ENCODE measurements at places on chromosomes 5 and 9.

- DNase-seq = peak; percentile 40
Observed at GRCh38 chr9:15249042-15249818, 57.8 kb downstream of the TTC39B start.

GRCh38 chr9:86488794-86489193 lies 134.6 kb upstream of the TUT7 start:
- no peak for DNase-seq

GRCh38 chr5:75522025-75522424 lies 10.3 kb downstream of the POLK start:
- DNase-seq = no peak

DNA sequence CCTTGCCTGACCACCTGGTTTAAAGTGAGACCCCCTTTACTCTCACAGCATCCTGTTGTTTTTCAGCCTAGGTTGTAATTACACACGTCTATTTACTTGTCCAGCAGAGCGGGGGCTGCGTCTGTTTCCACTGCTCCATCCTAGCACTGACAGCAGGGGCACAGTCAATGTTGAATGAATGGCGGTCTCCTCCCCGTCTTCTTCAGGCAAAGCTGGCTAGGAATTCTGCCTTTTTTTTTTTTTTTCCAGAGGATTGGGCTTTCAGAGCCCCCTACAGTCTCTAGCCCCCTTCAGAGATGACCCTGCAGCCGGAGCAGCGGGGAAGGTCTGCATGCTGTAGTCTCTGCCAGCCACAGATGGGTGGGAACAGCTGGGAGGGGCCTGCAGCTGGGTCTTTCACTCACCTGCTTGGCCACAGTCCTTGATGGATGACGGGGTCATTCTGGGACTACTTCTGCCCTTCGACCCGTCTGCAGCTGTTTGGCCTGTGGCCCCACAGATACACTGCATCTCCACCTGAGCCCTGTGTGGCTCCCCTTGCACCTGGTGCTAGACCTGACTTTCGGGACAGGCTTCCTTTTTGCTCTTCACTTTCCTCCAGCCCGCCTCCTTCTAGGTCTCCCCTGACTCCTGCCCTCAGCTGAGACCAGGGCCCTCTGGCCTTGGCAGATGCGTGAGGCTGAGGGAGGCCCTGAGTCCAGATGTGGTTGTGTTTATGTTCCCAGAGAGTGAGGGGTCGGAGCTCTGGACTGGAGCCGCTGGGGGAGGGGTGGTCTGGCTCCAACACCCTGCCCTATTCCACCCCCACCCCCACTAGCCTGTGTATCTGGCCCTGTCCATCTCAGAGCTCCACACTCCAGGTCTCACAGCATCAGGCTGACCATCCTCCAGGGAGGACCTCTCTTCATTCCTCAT lies 8.0 kb downstream of the PITX1 start:
- no peak for DNase-seq

GRCh38 chr9:12819436-12820185 lies 44.8 kb downstream of the LURAP1L start:
- peak; percentile 9 for DNase-seq

- DNase-seq = no peak
Observed at GRCh38 chr9:95327239-95327865, 9.8 kb upstream of the FANCC start.

GRCh38 chr5:61811052-61811451 lies 479.0 kb downstream of the ZSWIM6 start:
- DNase-seq = no peak

- DNase-seq = no peak
Observed at GRCh38 chr9:16422114-16422513, 448.4 kb downstream of the BNC2 start.

DNA sequence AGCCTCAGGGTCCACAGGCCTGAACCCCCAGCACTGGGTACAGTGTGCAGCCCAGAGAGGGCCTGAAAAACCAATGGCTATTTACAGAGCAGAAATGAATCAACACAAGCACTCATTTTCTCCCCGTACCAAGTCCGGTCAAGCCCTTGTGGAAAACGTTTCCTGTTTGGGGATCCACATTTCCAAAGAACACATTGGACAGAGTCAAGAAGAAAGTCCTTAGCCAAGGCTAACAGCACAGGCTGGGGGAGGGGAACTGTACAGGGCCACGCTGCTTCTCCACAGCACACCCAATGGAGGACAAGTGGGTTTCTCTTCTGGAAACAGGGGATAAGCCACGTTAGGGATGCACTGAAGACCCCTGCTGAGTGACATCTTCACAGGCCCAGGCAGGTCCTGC lies 62.3 kb downstream of the NSUN2 start:
- no peak for DNase-seq

- DNase-seq = no peak
Observed at GRCh38 chr5:150073086-150073625, 13.2 kb downstream of the CSF1R start.

GRCh38 chr9:136855461-136856078 lies 3.4 kb downstream of the MAMDC4 start:
- DNase-seq = no peak

- no peak for DNase-seq
Observed at GRCh38 chr5:72377910-72378638, 57.9 kb downstream of the PTCD2 start.

- no peak for DNase-seq
Observed at GRCh38 chr9:123311250-123311752, 42.9 kb upstream of the STRBP start.

DNA sequence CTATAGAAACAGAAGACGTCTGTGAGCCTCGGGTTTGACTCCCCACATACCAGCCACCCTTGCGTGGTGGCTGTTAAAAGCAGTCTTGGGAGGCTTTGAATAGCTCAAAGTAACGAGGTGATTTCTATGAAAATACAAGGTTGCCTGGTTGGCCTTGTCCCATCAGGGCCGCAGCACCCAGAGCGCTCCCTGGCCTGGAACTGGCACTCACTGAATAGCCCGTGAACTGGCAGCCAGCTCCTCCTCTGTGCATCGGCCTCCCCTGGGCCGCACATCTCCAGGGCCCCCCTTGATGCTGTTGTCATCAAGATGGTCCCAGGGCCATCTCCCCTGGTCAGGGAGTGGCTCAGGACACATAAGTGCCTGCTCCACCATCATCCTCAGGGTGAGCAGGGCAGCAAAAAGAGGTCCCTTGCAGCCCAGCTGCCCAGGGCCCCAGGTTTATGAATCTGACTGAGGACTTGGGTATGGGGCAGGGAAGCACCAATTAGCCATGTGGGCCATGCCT lies 144.6 kb upstream of the PPP1R26 start:
- DNase-seq = no peak

- DNase-seq = no peak
Observed at GRCh38 chr5:73444499-73445438, 3.8 kb downstream of the FOXD1 start.

DNA sequence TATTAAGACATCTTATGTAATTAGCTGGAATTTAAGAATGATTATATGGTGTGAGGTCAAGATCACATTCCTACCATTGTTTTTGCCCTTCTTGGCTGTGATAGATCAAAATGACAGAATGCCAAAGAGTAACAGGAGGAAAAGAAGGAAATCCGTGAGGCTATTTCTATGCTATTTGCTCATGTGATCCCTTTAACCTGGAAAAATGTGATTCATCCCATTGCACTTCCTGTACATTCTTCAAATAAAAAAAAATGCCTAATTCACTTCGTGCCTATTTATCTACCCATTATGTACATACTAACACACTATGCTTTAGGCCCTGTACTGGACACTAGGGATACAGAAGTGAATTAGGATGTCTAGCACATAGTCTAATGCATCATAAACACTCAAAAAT lies 154.1 kb upstream of the PAPPA start:
- peak; percentile 32 for DNase-seq

DNA sequence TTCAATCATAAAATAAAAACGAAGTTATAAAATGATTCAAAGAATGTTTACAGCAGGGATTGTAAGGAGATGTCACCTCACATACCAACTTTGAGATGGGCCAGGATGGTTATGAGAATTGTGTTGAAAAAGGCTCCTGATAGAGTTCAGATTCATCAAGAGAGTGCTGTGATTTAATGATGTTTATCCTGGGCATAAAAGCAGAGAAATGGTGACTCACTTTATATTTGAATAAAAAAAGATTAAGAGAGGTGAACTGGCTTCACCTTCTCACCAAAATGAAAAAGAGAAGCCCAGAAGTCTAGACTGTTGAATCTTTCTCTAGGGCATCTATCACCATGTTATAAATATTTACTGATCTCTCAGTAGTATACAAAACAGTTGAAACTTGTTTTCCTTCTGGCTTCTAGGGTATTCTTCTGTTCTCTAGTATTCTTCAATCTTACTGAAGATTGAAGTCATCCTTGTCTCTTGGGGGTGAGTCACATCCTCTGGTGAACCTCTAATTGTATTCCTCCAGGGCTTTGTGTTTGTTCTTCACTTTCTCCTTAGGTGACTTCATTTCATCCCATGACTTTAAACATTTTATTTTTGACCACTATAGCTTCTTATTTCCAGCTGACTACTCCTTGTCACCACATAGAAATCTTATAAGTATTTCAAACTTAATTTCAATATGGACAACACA lies 1237.3 kb upstream of the C9orf72 start:
- DNase-seq = no peak

DNA sequence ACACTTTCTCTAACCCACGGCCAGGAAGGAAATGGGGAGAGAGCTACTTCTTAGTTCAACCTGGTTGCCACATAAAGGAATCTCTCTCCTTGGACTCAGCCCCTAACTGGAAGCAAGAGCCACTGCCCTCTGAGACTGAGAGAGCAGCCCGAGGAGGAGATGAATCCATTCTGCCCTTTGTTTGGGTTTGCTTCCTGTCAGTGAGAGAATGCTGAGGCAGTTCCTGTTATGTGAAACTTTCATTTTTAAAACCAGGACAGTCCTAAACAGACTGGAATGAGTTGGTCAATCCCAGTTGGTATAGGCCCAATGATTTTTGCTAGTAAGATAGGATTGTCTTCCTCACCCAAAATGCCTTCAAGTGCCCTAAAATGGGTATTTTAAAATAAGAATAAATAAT lies 205.1 kb downstream of the NTRK2 start:
- no peak for DNase-seq

DNA sequence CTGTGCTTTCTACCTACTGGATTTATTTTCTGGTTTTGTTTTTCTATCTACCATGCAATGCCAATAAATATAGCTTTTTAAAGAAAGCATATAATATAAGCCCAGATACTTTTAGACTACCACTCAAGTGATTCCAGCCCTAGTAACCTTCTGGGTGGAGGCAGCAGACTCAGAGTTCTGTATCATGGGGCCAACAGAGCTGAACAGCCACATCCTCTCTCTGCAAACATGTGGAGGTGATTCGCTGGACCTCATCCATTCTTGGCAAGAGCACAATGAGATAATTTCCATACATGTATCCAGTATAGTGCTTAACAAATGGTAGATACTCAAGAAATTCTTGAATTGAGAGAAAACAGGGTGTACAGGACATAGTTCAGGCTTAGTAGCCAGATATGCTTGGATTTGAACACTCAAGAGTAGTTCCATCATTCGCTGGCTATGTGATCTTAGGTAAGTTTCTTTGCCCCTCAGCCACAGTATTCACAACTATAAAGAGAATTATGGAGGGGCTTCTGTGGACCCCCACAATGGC lies 124.5 kb downstream of the ASTN2 start:
- no peak for DNase-seq

DNA sequence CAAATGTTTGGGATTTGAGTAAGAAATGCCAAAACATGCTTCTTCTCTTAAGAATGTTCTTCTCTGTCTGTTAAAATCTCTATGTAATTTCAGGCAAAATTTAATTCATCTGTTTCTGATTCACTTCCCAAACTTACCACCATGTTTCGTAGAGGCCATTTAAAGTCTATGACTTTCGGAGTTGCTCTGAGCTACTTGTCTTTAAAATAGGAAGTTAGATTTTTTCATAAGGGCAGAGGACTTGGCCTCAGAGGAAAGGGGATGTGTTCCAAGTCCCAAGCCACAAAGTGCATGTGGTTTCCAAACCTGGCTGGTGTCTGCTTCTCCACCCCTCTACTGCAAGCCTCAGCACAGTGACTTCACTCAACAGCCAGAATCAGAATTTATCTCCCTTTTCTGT lies 111.3 kb upstream of the ADRA1B start:
- no peak for DNase-seq

DNA sequence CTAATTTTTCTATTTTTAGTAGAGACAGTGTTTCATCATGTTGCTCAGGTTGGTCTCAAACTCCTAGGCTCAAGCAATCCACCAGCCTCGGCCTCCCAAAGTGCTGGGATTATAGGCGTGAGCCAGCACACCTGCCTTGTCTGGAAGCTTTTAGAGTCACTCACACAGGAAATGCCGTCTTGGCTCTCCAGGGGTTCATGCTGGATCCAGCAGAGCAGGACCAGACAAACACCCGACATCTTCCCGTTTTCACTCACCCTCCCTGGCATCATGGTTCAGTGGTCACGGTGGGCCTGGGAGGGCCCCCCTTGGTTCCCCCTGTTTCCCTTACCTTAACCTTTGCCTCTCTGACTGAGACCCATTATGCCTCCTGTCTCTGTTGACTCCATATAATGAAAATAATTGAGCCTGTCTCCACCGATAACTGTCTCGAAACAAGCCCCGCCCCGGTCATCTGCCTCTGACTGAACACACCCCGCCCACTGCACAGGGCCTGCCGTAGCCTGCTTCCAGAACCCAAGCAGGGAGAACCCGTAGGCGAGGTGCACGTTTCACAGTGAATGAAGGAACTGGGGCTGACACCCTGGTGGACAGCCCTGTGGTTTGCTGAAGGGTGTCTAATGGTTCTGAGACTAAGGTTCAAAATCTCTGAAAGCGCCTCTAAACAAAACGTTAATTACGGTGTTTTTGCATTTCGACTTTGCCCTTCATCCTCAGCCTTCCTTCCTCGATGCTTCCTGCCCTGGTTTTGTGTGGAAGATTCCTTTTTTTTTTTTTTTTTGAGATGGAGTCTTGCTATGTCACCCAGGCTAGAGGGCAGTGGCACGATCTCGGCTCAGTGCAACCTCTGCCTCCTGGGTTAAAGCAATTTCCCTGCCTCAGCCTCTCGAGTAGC lies 39.7 kb upstream of the SPRY4 start:
- DNase-seq = no peak

DNA sequence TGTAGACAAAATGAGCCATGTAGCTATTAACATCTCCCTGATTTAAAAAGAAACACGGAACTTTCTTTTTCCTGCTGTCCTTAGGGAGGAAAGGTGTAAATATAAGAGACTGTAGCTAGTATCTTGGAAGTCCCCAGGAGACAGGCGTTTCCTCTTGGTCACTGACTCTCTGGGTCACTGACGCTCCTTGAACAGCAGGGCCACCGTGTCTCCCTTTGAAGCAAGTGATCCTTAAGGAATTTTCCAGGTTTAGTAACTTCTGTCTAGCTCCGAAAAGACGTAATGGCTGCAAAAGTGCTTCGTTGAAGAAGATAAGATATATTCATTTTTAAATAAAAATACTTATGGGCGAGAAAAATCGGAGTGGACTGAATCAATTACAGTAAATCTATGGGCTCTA lies 745 bp upstream of the CLTA start:
- no peak for DNase-seq

DNA sequence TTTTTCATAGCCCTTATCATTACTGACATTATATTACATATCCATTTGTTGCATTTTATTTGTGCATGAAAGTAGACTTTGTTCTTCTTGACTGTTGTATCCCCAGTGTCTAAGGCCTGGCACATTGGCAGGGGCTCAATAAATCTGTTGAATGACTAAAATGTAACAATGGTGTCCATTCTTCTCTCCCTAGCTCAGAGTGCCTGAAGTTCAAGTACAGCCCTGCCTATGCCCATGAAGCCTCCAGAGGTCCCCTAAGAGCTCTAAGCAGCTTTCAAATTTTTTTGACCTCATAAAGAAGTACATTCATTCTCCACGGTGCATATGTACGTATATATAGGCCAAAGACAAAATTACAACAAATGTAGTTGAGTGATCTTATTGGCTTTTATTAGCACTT lies 4.2 kb upstream of the BSPRY start:
- DNase-seq = no peak
